AG08396 (cell line): ENCODE measurements at places on chromosomes 6 and 20.

GRCh38 chr6:137610702-137611101 lies 116.5 kb upstream of the OLIG3 start:
- DNase-seq, result no peak

DNA sequence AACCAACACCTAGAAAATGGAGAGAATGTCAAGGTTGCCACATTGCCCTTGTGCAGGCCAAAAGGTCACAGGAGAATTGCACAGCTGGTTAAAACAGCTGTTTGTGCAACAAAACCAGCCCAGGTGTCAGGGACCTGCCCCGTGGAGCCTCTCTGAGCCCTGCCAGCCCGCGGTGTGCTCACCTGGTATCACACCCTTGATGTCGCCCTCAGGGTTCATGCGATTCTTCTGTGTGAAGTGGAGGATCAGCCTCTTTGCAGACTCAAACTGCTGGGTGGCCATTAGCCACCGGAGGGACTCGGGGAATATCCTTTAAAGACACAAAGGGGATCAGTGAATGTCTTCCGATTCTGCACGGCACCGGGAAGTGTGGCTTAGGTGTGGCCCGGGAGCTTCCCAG lies 39.2 kb downstream of the PSMG4 start:
- no peak for DNase-seq

- no peak for DNase-seq
Observed at GRCh38 chr6:166591961-166592520, 5.6 kb upstream of the RAMACL start.

DNA sequence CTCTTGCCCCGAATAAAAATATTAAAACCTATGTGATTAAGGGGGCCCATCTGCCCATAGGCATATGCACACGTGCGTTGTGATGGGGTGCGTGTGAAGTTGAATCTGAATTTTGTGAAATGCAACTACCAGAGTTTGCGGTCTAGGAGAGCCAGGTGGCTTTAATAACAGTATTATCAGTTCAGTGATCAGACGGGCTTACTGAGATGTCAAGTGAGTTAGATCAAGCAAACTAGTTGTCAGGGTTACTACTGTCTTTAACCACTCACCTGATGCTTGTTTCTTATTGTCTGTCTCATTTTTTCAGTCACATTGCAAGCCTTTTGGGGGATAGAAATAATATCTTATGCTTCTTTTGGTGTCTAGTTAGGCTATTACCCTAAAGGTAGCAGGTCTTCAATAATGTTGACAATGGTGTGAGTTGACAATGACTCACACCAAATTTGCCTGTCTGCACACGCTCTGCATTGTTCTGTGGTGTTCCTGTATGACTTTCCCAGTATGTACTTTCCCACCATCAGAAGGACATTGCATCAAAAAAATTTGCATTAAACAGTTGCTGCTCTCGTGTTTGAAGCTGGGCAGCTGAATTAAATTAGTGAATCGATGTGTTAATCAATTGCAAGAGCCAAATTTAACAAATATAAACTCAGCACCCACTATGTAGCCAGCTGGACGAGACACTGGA lies 103.1 kb upstream of the NAA20 start:
- DNase-seq, result no peak

GRCh38 chr6:2245877-2246863 lies 765 bp upstream of the GMDS start:
- peak; percentile 39 for DNase-seq

DNA sequence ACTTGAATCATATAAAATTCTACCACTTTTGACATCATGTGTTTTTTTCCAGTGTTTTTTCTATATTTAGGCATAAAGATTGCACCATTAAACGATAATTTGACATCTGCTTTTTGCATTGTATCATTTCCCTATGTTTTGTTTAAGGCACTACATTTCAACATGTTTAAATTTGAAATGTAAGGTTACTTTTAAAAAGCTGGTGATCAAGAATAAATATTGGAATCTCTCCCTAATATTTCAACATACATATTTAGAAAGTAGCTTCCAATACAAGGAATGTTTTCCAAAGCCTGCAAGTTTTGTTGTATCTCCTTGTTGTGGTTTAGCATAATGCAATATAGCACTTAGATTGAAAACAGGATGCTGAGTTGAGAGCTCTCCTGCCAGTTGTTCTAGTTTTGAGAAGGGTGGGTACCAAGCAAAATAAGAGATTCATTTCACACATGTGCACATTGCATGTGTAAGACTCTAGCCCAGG lies 76.5 kb downstream of the SYNJ2 start:
- no peak for DNase-seq

DNA sequence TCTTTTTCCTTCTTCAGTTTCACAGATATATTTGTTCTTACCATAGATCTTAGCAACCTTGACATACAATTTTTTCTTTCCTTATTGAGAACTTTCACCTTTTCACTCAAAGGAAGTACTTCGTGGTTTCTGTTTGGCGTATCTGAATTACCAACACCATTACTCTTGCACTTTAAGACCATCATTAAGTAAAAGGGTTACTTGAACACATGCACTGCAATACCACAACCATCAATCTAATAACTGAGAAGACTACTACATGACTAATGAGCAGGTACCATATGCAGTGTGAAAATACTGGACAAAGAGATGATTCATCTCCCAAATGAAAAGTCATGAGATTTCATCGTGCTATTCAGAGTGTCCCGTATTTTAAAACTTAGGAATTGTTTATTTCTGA lies 21.7 kb upstream of the SENP6 start:
- no peak for DNase-seq

GRCh38 chr6:9412951-9413559 lies 977.7 kb upstream of the SLC35B3 start:
- peak; percentile 21 for DNase-seq

DNA sequence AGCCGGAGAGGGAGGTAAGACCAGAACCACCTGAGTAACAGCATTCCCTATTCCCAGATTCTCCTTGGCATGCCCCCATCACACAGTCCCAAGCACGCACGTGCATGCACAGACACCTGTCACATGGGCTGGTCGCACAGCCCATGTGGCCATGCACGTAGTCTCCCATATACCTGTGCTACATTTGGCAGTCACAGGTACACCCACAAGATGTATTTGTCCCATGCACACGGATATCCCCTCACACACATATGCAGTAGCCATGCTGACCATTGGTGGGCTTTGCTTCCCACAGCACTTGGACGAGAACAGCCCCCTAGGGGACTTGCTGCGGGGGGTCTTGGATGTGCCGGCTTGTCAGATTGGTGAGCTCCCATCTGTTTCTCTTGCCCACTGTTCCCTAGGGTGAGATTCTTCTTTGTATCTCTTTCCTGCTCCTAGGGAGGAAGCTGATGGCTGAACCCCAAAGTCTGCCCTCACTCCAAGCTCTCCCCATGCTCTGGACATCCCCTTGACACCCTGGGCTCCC lies 31.9 kb downstream of the PLCG1 start:
- no peak for DNase-seq

DNA sequence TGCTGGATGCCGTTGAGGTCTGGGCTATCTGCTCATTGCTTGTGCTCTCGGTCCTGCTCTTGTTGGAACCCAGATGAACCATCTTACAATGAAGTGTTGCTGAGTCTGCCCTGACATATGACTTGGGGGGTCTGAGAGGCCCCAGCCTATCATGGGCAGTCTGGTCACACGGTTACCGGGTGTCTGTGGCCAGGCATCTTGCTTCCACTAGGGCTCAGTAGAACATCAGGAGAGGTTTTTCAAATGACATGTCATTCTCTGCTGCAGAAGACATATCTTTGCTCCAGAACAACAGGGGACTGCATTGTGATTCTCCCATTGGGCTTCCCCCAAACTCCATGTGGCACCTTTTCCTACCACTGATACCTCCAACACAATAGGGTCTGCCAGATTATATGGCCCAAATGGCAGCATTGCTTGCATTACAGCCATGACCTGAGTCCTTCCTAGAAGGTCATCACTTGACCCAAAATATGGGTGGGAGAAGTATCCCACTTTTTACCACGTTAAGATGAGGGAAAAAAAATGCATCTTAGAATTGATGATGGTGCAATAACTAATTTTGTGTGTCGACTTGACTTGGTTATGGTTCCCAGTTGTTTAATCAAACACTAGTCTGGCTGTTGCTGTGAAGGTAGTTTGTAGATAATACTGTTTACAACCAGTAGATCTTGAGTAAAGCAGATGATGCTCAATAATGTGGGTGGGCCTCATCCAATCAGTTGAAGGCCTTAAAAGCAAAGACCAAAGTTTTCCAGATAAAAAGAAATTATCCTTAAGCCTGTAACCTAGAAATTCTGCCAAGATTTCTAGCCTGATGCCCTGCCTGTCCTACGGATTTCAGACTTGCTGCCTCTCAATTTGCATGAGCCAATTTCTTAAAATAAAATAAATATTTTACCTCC lies 241.0 kb downstream of the QKI start:
- no peak for DNase-seq

DNA sequence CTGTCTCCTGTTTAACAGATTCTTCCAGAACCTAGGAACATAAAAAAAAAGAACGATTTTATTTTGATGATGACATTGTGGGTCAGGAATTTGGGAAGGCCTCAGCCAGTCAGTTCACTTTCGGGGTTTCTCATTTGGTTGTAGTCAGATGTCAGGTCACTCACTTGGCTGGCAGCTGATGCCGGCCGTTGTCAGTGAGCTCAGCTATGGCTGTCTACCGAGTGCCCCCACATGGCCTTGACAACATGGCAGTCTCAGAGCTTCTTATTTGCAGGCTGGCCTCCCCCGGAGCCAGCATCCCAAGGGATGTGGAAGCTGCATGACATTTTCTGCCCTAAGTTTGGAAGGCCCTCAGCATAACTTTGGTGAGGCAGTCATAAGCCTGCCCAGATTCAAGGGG lies 11.5 kb downstream of the RNF217 start:
- no peak for DNase-seq

- no peak for DNase-seq
Observed at GRCh38 chr6:26412228-26412627, 10.2 kb downstream of the BTN3A1 start.

- DNase-seq, result no peak
Observed at GRCh38 chr6:135021310-135022049, 33.1 kb downstream of the HBS1L start.

GRCh38 chr6:130622142-130622541 lies 205.1 kb upstream of the SMLR1 start:
- no peak for DNase-seq

DNA sequence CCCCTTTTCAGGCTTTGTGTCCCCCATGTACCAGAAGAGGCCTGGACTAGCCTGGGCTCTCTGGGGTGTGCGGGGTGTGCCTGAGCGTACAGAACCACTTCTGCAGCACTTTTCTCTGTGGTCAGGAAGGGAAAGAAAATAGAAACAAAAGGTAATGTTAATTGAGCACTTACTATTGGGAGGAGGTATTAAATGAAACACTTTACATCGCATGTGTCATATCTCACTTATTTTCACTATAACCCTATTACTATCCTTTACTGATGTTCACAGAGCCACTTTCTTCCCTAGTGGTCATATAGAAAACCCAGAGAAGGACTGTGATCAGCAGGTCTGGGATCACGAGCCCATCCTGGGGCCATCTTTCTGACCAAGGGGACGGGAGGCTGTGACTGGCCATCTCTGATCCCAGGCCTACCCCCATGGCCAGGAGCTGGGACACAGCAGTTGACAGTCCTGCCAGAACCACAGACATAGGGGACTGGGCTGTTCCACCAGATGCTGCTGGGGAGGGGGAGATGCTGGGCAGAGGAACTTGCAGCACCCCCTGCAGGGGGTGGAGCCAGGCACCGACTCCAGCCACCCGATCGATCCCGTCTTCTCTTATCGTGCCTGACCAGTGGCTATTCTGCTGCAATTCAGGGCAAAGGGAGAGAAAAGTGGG lies 107.6 kb downstream of the VEGFA start:
- DNase-seq, result no peak

GRCh38 chr20:3163099-3164042 lies 3.7 kb upstream of the FASTKD5 start:
- no peak for DNase-seq

- DNase-seq, result no peak
Observed at GRCh38 chr6:110392727-110393126, 22.6 kb downstream of the DDO start.

DNA sequence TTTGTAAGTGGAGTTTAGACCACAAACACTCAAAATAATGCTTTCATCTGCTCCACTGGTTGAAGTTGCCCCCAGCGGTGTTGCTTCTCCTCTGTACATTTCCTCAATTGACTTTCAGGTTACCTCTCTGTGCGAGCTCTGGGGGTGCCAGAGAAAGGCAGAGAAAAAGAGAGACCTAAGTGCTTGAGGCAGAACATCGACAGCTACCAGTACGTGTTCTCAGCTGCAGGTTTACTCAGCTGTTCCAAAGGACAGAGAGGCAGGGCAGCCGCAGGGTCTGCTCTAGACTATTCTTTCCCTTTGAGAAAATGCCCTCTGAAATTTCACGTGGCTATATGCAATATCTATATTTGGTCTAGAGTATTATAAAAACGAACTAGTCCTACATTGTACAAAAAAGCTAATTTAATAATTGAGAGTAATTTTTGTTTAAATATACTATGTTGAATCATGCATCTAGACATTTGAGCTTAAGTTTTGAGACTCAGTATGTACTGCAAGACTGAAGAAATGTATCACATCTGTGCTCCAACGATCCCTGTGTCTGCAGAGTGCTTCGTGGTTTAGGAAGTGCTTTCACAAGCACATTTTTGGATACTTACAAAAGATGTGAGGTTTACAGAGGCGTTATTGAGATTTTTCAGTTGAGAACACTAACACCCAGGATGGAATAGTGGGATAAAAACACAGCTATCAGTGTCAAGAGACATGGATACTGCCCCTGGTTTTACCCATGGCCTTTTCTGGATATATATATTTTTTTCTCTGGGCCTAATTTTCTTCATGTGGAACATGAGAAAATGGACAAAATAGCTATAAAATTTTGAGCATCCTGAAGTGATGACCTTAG lies 453.6 kb upstream of the FLRT3 start:
- no peak for DNase-seq

- DNase-seq, result peak; percentile 44
Observed at GRCh38 chr6:28643017-28643740, 117.5 kb downstream of the GPX5 start.

DNA sequence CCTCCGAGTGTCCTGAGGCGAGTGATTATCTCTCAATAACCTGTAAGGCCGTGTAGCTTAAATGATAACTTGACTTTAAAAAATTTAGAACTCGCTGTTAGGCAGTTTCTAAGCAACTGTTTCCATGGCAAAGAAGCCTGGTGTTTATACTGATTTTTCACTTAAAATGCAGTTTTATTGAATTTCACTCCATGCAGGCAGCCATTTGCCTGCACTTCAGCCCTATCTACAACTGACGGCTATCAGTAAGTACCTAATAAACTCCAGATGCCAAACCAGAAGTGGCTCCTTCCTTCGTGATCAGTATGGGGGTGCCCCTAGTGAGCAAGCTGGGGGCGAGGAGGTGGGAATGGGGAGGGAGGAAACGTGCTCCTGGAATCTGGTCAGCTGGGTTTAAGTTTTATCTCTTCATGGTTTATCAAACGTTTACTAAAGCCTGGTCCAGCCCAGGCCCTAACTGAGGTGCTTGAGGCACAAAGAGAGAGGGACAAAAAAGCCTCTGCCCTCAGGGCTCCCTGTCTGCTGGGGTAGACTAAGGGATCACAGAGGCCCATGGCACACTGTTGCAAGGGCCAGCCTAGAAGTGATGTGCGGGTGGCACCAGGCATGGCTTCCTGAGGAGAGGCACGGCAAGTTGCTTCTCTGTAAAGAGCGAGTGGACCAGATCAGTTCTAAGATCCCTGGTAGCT lies 45.5 kb downstream of the TTI1 start:
- DNase-seq, result no peak
